ENCODE measurements at places on chromosomes 6 and 20.
A peak's percentile ranks its signal among the peaks of the same experiment; 100 is the strongest.

GRCh38 chr6:152726313-152726712, 24.3 kb upstream of the VIP start:
- no peak for DNase-seq

- no peak for DNase-seq
Observed at GRCh38 chr6:26500102-26500501, at the start of gene BTN1A1. TSS of gene BTN1A1 (plus strand) at chr6:26500303. CDS start at chr6:26501287, 984 bp downstream.

- DNase-seq: no peak
Observed at GRCh38 chr6:156345700-156346099, 431.5 kb upstream of the ARID1B start.

DNA sequence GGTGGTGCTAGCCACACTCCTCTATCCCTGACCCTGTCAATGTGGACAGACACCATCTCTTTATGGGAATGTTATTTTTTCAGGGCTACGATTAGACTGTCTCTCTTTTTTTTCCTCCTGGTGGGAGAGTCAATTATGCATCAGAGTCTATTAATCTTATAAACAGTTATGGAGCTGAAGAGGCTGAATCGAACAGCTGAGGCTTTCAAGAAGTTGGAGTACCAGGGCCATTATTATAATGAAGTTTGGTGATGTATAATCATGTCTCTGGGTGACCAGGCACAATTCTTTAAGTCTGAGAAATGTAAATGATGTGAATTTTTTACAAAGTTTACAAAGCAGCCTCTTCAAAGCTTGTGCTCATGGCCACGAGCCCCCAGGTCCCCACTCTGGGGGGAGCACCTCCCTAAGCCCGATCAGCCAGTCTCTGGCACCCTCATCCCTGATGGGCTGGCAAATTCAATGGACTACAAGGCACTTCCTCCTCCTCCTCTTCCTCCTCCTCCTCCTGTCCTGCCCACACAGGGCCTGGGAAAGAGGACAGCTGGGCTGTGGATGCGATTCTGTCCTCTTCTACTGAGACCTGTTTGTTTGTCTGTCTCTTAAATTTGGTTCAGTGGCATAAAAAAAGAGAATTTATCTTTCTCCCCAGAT, 43.9 kb upstream of the QKI start:
- no peak for DNase-seq

- no peak for DNase-seq
Observed at GRCh38 chr6:104969785-104970581, 13.1 kb downstream of the LIN28B start.

DNA sequence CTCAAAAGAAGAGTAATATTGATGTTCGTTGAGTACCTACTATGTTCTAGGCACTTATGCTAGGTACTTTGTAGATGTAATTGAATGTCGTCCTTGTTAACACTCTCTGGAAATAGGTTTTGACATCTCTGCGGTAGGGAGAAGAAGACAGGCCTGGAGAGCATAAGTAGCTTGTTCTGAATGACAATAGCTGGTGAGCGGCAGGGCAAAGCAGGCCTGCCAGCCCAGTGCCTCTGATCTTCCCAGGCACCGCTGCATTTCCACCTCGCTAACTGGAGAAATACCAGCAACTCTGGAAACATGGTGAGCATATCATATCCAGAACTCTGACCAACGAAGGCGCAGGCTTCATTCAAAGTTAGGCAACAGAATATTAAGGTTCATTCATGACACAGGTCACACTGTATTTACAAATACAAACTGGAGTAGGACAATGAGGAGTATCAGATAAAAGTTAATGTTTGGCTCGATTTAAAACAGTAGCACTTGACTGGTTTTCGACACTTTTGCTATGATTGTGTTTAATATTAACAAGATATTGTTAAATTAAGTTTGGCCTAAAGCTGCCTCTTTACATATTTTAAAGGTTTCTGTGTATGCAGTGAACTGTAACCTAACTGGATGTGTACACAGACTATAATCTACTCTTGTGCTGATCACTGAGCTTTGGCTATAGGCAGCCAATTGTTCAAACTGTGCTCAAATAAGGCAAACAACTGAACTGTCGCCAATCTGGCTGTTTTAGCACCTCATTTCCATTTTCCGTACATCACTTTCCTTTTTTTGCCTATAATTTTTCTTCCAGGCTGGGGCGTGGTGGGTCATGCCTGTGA, 54.1 kb downstream of the PPP1R3G start:
- no peak for DNase-seq

GRCh38 chr6:145009711-145010110, 724.6 kb downstream of the UTRN start:
- no peak for DNase-seq

GRCh38 chr20:63536241-63536977, 767 bp downstream of the PTK6 start:
- no peak for DNase-seq

- DNase-seq: peak; percentile 39
Observed at GRCh38 chr6:46491628-46492547, 639 bp upstream of the RCAN2 start.

DNA sequence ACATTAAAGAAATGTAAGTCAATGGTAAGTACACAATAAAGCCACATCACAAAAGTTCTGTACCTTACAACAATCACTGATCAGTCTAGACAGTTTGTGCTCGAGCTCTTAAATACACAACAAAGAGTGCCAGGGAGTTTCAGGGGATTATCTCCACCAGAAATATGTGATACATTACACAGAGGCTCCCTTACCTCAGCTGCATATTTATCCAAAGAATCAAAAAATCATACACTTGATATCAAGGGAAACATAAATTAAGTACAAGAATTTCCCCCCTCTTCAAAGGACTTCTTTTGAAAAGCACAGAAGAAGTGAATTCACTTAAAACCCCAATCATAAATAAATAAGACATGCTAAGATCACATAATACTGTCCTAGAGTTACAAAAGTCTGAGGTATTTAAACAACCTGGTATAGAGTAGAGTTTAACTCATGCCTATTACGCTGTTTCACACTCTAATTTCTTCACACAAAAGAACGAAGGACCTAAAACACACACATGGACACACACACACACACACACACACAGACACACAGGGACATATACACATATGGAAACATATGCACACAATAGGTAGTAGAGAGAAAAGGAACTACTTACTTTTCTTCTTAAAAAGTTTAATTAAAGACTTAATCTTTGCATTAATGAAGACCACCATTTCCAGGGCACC, 528 bp downstream of the NHSL1 start:
- DNase-seq: no peak

GRCh38 chr6:45470131-45470738, 92.5 kb upstream of the SUPT3H start:
- no peak for DNase-seq

- DNase-seq: peak; percentile 95
Observed at GRCh38 chr6:33161354-33162331, 30.6 kb downstream of the COL11A2 start.
